ENCODE measurements at places on chromosomes 12 and 14.

- no peak for DNase-seq
Observed at GRCh38 chr12:3596703-3597415, 105.9 kb downstream of the PRMT8 start.

DNA sequence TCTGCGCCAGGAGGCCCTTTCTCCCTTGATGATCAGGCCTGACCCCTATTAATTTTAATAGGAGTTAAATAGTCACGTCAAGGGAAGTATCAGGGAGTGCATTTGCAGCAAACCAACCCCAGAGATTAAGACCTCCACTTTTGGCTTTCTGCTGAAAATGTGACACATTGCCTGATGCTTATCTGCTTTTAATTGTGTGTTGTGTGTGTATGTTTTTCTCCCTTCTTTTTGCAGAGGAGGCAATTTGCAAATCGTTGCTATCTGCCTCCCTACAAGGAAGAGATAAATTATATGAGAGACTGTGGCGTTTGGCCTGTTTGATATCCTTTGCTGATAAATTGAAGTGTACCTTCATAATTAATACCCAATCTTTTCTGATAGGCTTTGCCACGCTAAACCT is 822.9 kb downstream of the VRK1 start:
- DNase-seq: no peak

- no peak for DNase-seq
Observed at GRCh38 chr14:85595981-85596380, 66.0 kb downstream of the FLRT2 start.

DNA sequence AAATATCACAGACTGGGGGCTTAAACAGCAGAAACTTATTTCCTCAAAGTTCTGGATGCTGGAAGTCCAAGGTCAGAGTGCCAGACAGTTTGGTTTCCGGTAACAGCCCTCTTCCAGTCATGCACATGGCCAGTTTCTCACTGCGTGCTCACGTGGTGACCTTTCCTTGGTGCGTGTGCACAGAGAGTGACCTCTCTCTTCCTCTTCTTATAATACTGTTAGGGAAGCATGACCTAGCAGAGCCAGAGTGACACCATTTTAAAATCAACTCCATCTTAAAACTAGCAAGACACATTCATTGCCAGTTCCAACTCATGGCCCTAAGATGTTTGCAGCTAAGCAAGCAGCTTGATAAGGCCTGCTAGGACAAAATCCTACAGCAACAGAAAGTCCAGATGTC is 221.5 kb upstream of the DAAM1 start:
- no peak for DNase-seq

DNA sequence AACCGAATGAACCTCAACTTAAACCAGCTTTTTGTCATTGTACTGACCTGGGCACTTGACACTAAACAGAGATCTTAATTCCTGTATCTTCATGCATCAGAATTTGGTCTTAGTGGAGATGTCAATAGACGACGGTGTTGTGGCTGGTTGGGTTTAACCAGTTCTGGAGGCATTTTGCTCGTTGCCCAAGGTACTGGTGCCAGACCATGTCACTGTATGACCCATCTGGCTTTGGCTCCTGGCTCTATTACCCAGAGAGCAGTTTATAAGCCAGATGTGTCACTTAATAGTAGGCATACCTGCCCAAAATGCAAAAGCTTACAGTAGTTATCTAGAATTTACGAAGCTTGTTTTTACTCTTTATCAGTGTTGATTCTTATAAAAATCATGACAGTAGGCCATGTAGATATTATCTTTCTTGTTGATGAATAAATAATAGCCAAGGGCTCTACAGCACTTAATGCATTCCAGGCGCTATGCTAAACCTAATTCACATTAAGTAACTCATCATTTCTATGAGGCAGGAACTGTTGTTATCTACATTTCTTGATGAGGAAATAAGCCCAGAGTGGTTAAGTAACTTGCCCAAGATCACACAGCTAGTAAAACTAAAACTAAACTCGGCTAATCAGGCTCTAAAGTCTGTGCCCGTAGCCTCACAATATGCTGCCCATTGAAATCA is 179.7 kb upstream of the HIF1A start:
- no peak for DNase-seq

DNA sequence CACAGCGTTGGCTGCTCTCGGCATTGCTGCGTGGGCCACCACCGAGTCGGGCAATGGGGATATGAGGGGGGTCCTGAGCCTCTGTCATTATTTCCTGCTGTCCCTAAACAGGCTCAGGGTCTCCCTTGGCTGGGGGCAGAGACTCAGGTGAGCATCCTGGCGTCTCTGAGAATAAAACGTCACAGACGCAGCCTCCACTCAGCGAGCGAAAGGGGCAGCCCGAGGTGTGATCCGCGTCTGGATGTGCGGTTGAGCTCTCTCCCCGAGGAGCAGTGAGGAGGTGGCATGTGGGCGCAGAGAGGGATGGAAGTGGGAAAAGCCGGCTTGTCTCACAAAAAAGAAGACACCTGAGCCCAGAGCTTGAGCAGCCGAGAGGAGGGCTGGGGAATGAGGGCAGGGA is 62.6 kb downstream of the GALNT9 start:
- no peak for DNase-seq

- no peak for DNase-seq
Observed at GRCh38 chr12:116484807-116485206, 74.4 kb upstream of the MAP1LC3B2 start.

DNA sequence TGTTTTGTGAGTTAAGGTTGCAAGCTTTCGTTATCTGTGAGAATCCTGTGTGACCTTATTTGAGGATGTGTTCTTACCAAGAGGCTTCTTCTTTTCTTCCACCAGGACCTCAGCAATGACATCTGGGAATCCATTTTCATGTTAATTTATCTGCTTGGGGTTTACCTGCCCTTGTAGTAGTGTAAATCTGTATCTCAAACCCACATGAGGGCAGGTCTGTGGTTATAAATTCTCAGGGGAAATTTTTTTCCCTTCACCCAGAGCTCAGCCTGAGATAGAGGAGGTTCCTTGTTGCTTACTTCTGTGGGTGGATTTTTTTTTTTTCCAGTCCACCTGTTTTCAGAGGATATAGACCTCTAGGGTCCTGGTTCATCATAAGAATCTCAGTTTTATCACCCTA is 70.8 kb downstream of the AKAP6 start:
- DNase-seq: no peak

- DNase-seq: no peak
Observed at GRCh38 chr12:49744363-49744885, 3.1 kb downstream of the TMBIM6 start.

DNA sequence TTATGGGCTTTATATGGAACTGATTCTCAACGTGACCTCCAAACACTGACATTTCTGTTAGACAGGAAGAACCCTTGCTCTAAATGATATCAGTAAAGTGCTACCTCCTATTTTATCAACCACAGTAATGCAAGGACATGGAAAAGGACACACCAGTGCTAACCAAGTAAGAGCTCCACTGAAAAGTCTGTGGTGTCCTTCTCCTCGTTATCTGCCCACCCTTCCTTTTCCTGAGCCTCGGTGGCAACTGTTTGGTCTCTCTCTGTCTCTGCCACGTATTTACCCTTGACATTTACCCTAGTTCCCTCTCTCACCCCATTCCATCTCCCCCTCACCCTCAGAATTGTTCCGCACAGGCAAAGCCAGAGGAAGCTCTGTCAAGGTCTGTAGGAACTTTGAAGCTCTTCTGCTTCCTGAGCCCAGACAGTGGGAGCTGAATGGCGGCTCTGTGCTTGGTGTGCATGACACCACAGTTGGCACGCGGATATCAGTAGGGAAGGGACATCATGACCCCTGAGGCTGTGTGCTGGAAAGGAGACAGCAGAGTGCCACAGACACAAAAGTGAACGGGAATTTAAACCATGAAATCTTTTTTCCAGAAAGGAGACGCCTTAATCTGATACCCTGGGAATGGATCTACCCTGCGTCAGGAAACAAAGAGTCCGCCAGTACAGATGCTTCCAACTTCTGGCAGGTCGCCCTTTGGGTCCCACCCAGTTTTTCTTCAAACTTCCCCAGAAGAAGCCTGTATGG is 50.8 kb downstream of the NTN4 start:
- no peak for DNase-seq

- DNase-seq: no peak
Observed at GRCh38 chr14:102655137-102655536, 62.7 kb downstream of the RCOR1 start.

DNA sequence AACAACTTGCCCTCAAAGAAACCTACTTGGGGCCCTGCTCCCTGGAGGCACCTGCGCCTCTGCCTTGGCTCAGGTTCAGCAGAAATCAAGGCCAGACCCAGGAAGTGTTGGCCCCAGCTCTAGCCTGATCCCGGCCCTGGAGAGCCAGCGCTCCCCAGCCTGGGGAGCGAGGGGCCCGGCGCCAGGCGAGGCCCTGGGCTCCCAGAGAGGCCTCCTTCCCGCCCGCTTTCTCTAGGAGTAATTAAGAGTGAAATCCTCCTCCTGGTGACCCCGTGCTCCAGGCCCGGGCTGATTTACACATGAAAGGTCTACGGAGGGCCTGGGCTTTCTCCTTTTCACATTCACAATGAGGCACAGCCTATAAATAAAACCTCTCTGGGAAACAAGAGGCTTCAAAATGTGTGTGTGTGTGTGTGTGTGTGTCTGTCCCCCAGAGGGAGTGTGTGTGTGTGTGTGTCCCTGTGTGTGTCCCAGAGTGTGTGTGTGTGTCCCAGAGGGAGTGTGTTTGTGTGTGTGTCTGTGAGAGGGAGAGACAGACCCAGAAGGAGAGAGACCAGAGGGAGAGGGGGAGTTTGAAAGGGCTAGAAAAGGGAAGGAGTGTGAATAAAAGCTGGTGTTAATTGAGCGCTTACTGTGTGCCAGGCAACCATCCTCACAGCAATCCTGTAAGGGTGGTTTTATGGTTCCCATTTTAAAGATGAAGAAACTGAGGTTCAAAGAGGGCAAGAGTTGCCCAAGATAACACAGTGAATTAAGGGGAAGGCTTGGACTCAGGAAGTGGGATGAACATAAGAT is 23.8 kb upstream of the COX6A1 start:
- no peak for DNase-seq

GRCh38 chr14:85533023-85533860 is 3.3 kb downstream of the FLRT2 start:
- no peak for DNase-seq

DNA sequence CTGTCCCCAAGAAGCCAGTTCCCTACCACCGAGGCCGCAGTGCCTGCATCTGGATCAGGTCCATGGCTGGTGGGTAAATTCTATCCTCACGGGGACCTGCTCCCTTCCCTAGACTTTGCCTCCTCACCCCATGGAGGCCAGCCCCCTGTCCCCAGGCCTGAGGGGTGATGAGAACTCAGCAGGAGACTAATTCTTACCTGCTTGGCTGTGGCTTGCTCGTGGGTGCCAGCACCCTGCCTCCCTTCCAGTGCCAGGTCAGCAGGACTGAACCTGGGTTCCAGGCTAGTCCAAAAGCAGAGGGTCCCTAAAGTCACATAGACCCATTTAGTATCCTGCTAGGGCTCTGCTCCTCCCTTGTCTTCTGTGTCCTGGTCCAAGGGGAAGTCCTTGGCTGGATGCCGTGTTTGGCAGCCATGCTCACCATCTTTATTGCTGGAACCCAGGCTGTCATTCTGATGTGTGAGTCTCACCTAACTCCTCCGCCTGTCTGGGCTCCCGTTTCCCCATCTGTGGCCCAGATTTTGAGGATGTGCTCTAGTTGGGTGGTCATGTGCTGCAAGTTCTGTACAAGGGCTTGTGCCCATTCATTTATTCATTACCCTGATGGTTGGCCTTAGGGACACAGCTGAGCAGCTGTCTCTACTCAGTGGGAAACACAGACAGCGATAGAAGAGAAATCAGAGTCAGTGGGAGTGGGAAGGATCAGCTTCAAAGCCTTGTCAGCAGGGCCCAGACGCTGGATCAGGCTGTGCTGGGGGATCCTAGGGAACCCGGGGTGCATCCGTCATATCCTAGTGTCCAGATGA is 949 bp downstream of the PLBD2 start:
- DNase-seq: no peak

GRCh38 chr12:105561546-105562198 is 231.2 kb downstream of the C12orf75 start:
- DNase-seq: no peak

DNA sequence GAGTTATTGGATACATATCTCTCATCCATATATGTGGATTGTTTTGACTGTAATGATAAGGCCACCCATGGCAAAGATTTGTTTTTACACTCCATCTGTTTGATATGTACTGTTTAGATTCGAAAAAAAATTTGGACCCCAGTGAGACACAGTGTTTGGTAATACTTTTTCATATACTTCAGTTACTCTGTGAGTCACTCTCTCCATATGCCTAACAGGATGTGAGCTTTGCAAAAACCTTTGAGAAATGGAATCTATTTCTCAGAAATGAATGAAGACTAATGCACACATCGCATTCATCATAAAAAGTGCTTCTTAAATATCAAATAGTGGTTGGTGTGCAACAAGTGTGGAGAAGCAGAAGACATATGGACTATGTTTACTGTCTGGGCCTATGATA is 781.5 kb downstream of the SLC6A15 start:
- DNase-seq: no peak

DNA sequence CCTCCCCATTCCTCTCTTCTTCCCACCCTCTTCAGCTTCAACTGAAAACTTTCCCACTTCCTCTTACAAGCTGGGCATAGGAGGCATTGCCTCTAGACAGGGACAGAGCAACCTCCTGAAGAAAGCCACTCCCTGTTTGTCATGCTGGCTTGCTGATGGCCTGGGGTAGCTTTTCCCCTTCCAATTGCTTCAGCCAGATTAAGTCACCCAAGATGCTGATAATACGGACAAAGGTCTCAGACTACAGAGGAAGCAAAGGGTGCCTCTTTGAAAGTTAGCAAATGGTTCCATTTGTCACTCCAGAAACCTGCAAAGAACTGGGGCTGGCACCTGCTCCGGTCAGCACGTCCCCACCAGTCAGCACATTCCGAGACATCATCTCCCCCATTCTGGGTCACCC is 6.0 kb downstream of the KRT2 start:
- no peak for DNase-seq

GRCh38 chr12:93366422-93366821 is 11.3 kb upstream of the NUDT4 start:
- DNase-seq: no peak

DNA sequence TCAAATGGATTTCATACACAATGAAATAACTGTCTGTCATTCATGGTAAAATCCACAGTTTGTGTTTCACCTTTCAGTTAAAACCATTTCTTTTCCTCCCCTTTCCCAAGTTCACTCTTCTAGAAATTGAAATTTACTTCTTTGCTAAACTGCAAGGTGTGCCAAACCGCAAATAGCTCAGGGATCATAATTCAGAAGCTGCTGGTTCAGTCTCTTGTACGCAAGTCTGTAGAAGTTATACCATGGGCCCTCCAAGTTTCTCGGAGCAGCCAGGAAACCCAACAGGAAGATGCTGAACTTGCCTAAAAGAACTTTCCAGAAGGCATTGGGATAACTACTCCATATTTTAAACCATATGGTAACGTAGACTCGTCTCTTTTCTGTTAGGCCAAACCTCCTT is 268.9 kb downstream of the FLRT2 start:
- no peak for DNase-seq

GRCh38 chr12:52366738-52367485 is at the start of gene KRT85:
Gene KRT85 (minus strand): TSS chr12:52367481. CDS start chr12:52367405, 76 bp downstream.
- no peak for DNase-seq

DNA sequence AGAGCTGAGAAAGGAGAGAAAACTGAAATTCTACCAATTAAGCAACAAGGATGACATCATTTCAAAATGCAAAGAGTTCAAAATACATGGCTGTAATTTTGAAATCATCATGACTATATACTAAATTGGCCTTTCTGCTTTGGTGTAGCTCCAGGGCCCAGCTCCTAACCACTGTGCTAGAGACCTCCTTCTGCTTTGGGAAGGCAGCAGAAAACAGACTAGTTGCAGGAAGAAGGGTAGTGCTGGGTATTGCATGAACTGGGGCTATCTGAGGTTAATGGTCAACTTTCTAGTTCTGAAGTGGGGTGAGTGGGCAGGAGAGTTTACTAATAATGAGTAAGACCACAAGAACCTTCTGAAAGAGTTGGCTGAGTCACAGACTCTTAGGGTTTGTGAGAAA is 66.2 kb downstream of the PTGER2 start:
- no peak for DNase-seq
